ENCODE measurements at places on chromosomes 2 and 18. TPM values are rescaled to one million over a fixed set of nuclear protein-coding genes. Genes with fewer than 3 reads are reported as not detected.

The B3GNT7 gene
- total RNA-seq: 0.42 TPM

DNA sequence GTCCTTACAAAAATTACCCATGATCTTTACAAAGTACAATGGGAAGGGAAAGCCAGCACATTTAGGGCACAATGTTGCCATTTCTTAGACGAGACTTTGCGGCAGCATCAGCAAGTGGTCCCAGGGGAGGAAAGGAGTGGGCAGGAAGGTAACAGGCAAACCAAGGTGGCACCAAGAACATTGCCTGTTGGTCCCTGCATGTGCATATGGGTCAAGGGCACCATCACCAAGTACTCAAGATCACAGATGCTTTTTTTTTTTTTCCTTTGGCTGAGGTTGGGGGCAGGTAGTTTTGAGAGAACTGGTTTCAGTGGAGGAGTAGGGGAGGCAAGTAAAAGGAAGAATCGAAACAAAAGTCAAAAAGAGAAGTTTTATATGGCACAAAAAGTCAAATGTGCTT lies 752 bp upstream of the CYTIP start:
- DNase-seq: peak; percentile 54
- peaks cover 39% of the 10 kb centered on the region for H3K4me1 ChIP-seq

DNA sequence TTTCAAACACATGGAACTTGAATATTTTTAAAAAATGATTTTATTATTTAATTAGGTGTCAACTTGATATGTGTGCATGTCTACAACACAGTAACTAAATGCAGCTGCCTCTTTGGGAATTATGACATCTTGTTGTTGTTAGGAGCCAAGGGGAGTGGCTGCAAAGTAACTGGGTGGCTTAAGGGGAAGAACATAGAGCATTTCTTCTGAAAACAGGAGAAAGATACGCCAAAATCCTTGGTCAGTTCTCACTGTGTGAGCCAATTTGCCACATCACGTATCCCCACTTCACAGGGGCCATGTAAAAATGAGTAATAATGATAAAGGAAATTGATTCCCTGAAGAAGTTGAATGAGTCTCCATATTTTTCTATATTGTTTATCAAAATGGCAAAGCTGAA lies 309.8 kb upstream of the COL3A1 start:
- no peaks in the 10 kb centered on the region for H3K36me3 ChIP-seq
- H3K4me3 ChIP-seq: no peak overlapping the region
- DNase-seq: no peak
- no peaks in the 10 kb centered on the region for H3K27me3 ChIP-seq
- H3K27ac ChIP-seq: no peak overlapping the region

- no peaks in the 10 kb centered on the region for H3K27me3 ChIP-seq
- peak overlapping the region; percentile 97 for H3K27ac ChIP-seq
- H3K4me1 ChIP-seq: peaks cover 16% of the 10 kb centered on the region
- H3K4me3 ChIP-seq: peak overlapping the region; percentile 97
- no peak for DNase-seq
Observed at GRCh38 chr18:57630754-57631595, 9.3 kb upstream of the NARS1 start.

The PSMA8 gene
- total RNA-seq: 1.3 TPM
